Kidney capillary endothelial cell (primary cell): ENCODE measurements at places on chromosomes 7 and 10.

DNA sequence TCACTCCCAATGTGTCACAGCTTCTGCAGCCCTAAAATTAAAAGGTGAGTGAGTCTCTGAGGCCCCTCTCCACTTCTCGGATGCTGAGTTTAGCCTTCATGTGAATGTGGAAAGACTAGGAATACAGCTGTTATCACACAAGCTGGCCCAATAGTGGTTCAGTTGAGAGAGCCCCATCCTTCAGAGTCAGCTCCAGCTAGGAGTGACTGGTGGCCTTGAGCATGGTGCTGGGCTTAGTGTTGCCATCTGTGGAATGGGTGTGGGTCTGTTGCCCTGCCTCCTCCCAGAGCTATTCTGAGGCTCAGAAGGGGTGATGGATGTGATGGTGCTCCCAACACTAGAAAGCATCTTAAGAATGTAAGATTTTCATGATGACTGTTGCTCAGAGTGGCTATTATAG, 55.8 kb downstream of the FIGNL1 start:
- no peak for DNase-seq

GRCh38 chr10:26220901-26221300, 4.3 kb downstream of the GAD2 start:
- DNase-seq = no peak

GRCh38 chr10:110931769-110932381, 12.5 kb downstream of the SHOC2 start:
- DNase-seq = no peak

- DNase-seq = no peak
Observed at GRCh38 chr7:22420973-22421635, 64.2 kb upstream of the RAPGEF5 start.

- no peak for DNase-seq
Observed at GRCh38 chr7:18570441-18570840, 74.9 kb downstream of the HDAC9 start.

GRCh38 chr10:17805330-17805729, 3.8 kb upstream of the MRC1 start:
- DNase-seq = no peak

DNA sequence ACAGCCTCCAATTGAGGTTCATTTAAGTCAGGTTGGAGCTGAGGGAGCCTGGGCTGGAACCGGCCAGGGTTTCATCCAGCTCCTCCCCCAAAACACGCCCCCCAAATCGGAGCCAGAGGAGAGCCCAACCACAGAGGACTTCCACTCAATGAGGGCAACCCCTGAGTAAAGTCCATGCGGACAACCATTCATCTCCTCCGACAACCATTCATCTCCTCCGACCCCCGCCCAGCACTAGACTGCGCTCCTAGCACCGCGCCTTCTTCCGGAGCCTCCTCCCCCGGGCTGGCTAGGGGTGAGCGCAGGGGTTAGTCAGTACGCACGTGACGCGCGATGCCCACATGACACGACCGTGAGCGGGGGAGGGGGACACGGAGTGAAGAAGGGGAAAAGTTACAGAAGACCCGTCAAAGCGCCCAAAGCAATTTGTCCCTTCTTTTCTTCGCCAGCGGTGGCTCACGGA, 1.4 kb downstream of the MAGI2 start:
- peak; percentile 45 for DNase-seq
